ENCODE measurements at places on chromosomes 6 and 20.

GRCh38 chr6:118985123-118985830, 50.3 kb upstream of the MCM9 start:
- DNase-seq = no peak

GRCh38 chr20:17558154-17558940, 11.5 kb upstream of the DSTN start:
- DNase-seq = no peak

DNA sequence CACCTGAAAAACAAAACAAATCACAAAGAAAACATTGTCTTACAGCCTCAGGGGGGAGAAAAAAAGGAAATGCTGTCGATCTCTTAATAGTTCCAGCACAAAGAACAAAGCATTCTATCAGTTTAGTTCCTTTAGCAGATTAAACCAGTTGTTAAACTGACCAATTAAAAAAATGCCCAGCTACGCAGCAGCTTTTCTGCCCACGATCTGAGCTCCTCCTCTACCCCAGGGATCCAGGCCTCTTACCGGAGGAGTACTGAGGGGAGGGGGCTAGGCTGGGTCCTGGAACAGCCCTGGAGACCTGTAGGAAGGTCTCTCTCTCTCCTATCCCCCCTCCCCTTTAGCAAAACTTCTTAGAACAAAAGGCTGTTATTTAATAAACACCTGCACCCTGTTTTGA, 13.4 kb downstream of the PTK7 start:
- DNase-seq = no peak

DNA sequence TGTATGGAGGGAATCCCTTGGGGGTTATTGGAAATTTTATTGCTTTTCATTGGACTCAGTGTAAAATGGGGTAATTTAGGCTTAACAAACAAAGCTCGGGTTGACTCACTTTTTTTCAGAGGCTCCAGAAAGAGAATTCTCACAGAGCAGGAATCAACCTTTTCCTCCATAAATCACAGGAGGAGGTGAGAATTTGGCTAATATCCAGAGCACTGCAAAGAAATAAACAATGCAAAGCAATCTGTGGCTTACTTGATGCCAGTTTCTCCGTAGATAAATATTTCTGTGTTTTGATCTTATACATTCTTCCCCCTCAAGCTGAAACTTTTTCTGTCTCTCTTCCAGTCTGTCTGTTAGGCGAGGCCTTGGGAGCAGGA, 176.6 kb downstream of the TSHZ2 start:
- DNase-seq = no peak

GRCh38 chr6:74638412-74638811, 567.4 kb downstream of the COL12A1 start:
- DNase-seq = no peak

DNA sequence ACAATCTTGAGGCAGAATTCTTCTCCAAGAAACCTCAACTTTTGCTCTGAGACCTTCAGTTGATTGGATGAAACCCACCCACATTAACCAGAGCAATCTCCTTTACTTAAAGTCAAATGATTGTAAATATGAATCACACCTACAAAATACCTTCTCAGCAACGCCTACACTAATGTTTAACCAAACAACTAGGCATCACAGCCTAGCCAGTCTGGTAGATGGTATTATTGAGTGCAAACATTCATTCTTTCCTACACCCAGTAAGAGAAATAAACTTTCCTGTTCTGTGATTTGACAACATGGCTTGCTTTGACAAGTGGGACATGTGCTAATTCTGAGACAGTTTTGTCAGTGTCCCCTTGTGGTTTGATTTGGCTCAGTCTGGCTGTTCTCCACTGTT, 252.2 kb downstream of the HACE1 start:
- DNase-seq = no peak

GRCh38 chr6:8810325-8810724, 375.0 kb upstream of the SLC35B3 start:
- no peak for DNase-seq

DNA sequence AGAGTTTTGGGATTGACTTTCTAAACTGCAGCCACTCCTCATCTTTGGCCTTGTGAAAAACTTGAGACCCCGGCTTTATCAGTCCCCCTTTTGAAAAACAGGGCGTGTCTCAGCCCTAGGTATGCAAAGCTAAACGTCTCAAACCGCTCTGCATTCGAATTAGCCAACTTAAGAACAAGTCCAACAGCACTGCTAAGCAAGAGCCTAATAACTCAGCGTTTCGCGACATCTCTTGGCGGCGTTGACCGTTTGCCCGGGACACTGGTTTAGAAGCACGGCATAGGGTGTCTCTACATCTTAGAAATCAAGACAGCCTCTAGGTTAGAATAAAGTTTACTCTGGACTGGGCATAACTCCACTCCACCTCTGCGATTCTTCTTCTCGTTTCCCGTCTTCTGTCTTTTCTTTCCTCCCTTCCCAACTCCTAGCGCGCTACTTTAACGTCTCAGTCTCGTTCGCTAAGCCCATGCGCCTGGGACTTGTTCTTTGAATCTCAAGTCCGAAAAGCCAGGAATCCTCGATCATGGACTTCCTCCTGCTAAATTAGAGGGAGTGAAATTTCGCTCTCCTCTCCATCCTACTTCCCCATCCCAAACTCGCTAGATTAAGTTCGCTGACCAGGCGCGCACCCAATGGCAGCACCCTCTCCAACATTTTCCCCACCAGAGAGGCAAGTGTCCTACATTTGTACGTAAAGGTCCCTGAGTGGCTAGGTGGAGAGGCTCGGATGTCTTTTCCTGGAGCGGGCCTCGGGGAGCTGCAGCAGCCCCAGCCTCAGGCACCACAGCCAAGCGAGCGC, 10.5 kb upstream of the TFAP2A start:
- no peak for DNase-seq

DNA sequence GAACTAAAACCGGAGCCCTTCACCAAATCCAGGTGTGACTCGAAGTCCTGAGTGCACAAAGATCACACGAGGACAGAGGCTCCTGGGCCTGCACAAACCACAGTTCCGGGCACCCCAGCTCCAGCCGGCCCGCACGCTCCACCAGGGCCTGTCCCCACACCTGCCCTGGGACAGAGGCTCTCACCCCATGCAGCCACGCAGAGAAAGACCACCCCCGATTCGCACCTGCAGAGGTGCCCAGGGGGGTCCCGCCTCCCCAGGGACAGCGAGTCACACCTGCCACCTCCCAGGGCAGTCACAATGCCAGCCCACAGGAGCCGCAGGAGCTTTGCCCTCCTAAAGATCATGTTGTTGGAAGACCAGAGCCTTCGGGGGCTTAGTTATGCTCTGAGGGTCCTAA, 25.4 kb upstream of the MRGBP start:
- DNase-seq = no peak

DNA sequence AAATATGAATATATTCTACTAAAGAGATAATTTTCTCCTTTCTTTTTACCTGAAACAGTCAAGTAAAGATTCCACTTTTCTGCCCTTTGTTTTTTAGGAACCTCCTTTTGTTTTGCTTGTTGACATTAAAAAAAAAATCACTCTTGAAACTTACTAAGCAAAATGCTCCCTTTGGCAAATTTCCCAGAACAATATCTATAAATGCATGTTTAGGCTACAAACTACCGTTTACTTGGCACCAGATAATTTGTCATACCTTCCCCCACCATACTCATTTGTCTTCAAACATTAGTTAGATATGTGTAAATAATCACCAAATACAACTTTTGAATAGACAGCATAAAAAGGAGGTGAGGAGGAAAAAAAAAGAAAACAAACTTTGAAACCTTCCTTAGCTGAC, 604.7 kb downstream of the RFPL4B start:
- no peak for DNase-seq

DNA sequence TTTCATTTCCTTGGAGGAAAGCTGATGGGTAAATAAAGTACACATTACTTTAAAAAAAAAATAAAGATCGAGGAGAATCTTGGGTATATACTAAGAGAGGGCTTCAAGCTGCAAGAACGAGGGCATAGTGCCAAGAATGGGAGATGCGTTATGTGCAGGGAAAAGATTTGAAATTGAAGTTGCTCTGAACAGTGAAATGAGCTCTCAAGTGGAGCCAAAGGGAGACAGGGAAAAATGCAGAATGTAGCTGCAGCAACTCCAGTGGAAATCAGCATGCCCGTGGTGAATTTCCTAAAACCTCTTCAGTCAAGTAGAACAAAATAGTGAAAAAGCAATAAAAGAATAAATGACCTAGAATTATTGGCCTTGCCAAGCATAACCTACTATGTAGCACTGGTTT, 11.4 kb upstream of the COL9A1 start:
- no peak for DNase-seq

GRCh38 chr6:38987503-38987902, 61.1 kb upstream of the GLP1R start:
- DNase-seq = no peak
